ENCODE measurements at places on chromosomes 11 and 22. TPM values are rescaled to one million over a fixed set of nuclear protein-coding genes. Genes with fewer than 3 reads are reported as not detected.

Gene CHRM4
- polyA plus RNA-seq, result 0.22 TPM

GRCh38 chr11:122559734-122560382, 95.7 kb upstream of the UBASH3B start:
- no peak overlapping the region for H3K4me3 ChIP-seq
- H3K27ac ChIP-seq, result no peak overlapping the region
- DNase-seq, result no peak
- H3K4me1 ChIP-seq, result peaks cover 5% of the 10 kb centered on the region
- no peaks in the 10 kb centered on the region for H3K27me3 ChIP-seq
- H3K36me3 ChIP-seq, result no peaks in the 10 kb centered on the region

GRCh38 chr11:119363851-119364590, 17.5 kb downstream of the USP2 start:
- DNase-seq, result peak; percentile 75
- H3K36me3 ChIP-seq, result peaks cover 12% of the 10 kb centered on the region
- peaks cover 82% of the 10 kb centered on the region for H3K4me1 ChIP-seq
- peak overlapping the region; percentile 44 for H3K4me3 ChIP-seq
- peaks cover 11% of the 10 kb centered on the region for H3K27me3 ChIP-seq

DNA sequence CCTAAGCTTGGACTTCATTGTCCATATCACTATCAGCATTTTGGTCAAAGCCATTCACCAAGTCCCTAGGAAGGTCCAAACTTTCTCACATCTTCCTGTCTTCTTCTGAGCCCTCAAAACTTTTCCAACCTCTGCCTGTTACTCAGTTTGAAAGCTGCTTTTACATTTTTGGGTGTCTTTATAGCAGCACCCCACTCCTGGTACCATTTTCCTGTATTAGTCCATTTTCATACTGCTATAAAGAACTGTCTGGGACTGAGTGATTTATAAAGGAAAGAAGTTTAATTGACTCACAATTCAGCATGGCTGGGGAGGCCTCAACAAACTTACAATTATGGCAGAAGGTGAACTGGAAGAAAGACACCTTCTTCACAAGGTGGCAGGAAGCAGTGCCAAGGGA, 717.0 kb upstream of the CCDC90B start:
- H3K4me3 ChIP-seq, result no peak overlapping the region
- H3K36me3 ChIP-seq, result no peaks in the 10 kb centered on the region
- no peaks in the 10 kb centered on the region for H3K4me1 ChIP-seq
- H3K27me3 ChIP-seq, result no peaks in the 10 kb centered on the region
- DNase-seq, result no peak

- peaks cover 33% of the 10 kb centered on the region for H3K4me1 ChIP-seq
- no peaks in the 10 kb centered on the region for H3K27me3 ChIP-seq
- no peak overlapping the region for H3K27ac ChIP-seq
- H3K36me3 ChIP-seq, result no peaks in the 10 kb centered on the region
- peak; percentile 59 for DNase-seq
Observed at GRCh38 chr11:72741429-72741833, 10.8 kb downstream of the ARAP1 start.

- H3K4me1 ChIP-seq, result peaks cover 6% of the 10 kb centered on the region
- H3K27ac ChIP-seq, result no peak overlapping the region
- peak; percentile 51 for DNase-seq
- H3K27me3 ChIP-seq, result no peaks in the 10 kb centered on the region
- H3K36me3 ChIP-seq, result no peaks in the 10 kb centered on the region
- no peak overlapping the region for H3K4me3 ChIP-seq
Observed at GRCh38 chr22:40602231-40602630, 34.3 kb downstream of the MRTFA start.

Gene CALCA
- not detected for polyA plus RNA-seq

Gene LGR4
- 27.7 TPM for polyA plus RNA-seq

- no peak overlapping the region for H3K27ac ChIP-seq
- H3K4me3 ChIP-seq, result no peak overlapping the region
- H3K27me3 ChIP-seq, result peaks cover 5% of the 10 kb centered on the region
- peaks cover 12% of the 10 kb centered on the region for H3K4me1 ChIP-seq
- no peak for DNase-seq
Observed at GRCh38 chr11:86804951-86805350, 4.6 kb downstream of the PRSS23 start.

DNA sequence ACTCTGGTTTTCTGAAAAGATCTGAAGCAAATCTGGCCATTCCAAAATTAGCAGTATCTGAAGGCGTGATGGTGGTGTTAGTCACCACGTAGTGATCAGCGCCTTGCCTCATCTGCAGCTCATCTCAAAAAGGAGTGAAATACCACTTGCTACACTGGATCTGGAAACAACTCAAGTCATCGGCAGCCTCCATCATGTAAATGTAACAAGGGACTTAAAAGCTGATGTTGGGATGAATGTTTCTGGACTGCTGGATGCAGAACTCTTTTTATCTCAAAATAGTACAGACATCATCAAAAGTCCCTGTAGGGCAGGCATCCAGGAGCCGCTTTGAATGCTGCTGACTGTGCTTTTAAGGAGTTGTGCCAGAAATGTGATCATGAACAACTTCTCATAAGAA, 14.1 kb upstream of the APLP2 start:
- no peaks in the 10 kb centered on the region for H3K36me3 ChIP-seq
- H3K4me1 ChIP-seq, result no peaks in the 10 kb centered on the region
- no peak overlapping the region for H3K27ac ChIP-seq
- H3K4me3 ChIP-seq, result no peak overlapping the region
- DNase-seq, result peak; percentile 36

Gene OR8A1
- 0.09 TPM for polyA plus RNA-seq

Gene RASGRP2
- polyA plus RNA-seq, result 43.2 TPM

Gene P2RY6
- 0.82 TPM for polyA plus RNA-seq

Gene BTBD18
- 0.41 TPM for polyA plus RNA-seq

Gene MIOX
- 0.08 TPM for polyA plus RNA-seq

GRCh38 chr22:25122136-25122764, 77.4 kb upstream of the CRYBB3 start:
- H3K36me3 ChIP-seq, result peaks cover 10% of the 10 kb centered on the region
- no peak for DNase-seq
- no peak overlapping the region for H3K4me3 ChIP-seq
- H3K27me3 ChIP-seq, result no peaks in the 10 kb centered on the region
- no peak overlapping the region for H3K27ac ChIP-seq

DNA sequence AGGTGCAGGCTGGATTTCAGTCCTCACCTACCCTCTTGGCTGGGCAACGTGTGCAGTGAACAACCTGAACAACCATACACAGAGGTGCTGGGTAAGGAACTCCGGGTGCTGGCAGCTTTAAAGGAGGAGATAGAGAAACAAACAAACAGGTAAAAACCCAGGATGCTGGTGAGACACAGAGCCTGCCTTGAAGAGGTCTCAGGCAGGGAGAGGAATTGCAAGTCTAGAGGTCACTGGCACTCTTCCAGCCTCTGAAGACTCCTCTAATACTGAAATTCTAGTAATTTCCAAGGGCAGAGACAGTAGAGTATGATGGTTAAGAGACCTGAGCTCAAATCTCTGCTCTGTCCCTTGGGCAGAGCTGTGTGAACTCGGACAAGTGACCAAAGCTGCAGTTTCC, 192.5 kb downstream of the CEP164 start:
- no peak overlapping the region for H3K27ac ChIP-seq
- DNase-seq, result peak; percentile 28
- H3K36me3 ChIP-seq, result no peaks in the 10 kb centered on the region
- H3K4me3 ChIP-seq, result no peak overlapping the region

Gene KRTAP5-7
- 0.09 TPM for polyA plus RNA-seq

GRCh38 chr22:48654492-48654891, 1173.2 kb downstream of the BRD1 start:
- H3K27ac ChIP-seq, result no peak overlapping the region
- no peaks in the 10 kb centered on the region for H3K27me3 ChIP-seq
- H3K4me3 ChIP-seq, result no peak overlapping the region
- H3K36me3 ChIP-seq, result no peaks in the 10 kb centered on the region
- peaks cover 3% of the 10 kb centered on the region for H3K4me1 ChIP-seq

Gene ENTHD1
- polyA plus RNA-seq, result not detected

DNA sequence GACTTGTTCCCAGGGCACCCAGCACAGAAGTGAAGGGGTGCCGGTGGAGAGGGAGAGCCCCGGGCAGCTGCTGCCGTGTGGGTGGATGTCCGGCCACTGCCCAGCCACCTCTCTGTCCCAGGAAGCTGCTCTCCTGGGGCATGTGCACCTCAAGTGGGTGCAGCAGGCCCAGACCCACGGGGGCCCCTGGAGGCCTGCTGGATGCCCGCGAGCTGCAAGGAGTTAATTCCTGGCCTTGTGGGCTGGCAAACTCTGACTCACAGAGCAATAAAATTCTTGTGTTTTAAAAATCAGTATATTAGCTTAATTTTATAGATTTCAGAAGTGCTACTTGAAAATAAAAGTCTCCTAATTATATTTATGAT, 37.4 kb upstream of the KCNQ1OT1 start:
- peaks cover 59% of the 10 kb centered on the region for H3K4me1 ChIP-seq
- H3K27ac ChIP-seq, result no peak overlapping the region
- peaks cover 3% of the 10 kb centered on the region for H3K27me3 ChIP-seq
- H3K36me3 ChIP-seq, result no peaks in the 10 kb centered on the region
- no peak for DNase-seq

Gene TECTA
- polyA plus RNA-seq, result 1.0 TPM

Gene PANX3
- polyA plus RNA-seq, result not detected

Gene LDHAL6A
- polyA plus RNA-seq, result 0.14 TPM

GRCh38 chr11:113435190-113435968, 39.8 kb downstream of the DRD2 start:
- H3K4me3 ChIP-seq, result no peak overlapping the region
- peak; percentile 38 for DNase-seq
- H3K27ac ChIP-seq, result no peak overlapping the region
- no peaks in the 10 kb centered on the region for H3K4me1 ChIP-seq
- no peaks in the 10 kb centered on the region for H3K36me3 ChIP-seq

GRCh38 chr11:33889296-33889695, 2.6 kb downstream of the LMO2 start:
- no peak for DNase-seq
- no peaks in the 10 kb centered on the region for H3K36me3 ChIP-seq
- H3K4me1 ChIP-seq, result peaks cover 3% of the 10 kb centered on the region
- H3K27me3 ChIP-seq, result no peaks in the 10 kb centered on the region
- no peak overlapping the region for H3K27ac ChIP-seq
